ENCODE measurements at places on chromosomes 1 and 21. TPM values are rescaled to one million over a fixed set of nuclear protein-coding genes. Genes with fewer than 3 reads are reported as not detected.

The CD244 gene
- 2.4 TPM for polyA plus RNA-seq

The AMY2A gene
- 0.63 TPM for polyA plus RNA-seq

The HSD3B1 gene
- polyA plus RNA-seq: not detected

The LRRC47 gene
- polyA plus RNA-seq: 27.6 TPM

The LCE2C gene
- polyA plus RNA-seq: not detected

All from testis (tissue), 5 donors.